Umbilical cord (tissue), 2 donors: ENCODE measurements at places on chromosomes 1 and 21. TPM values are rescaled to one million over a fixed set of nuclear protein-coding genes. Genes with fewer than 3 reads are reported as not detected.

Gene AVPR1B
- 0.72 TPM for total RNA-seq

Gene DENND2C
- total RNA-seq: 10.8 TPM

Gene C1orf185
- total RNA-seq: 1.9 TPM

Gene NBPF26
- total RNA-seq: 34.2 TPM

Gene KPRP
- total RNA-seq: 1.7 TPM

- peak; percentile 42 for DNase-seq
Observed at GRCh38 chr21:28636752-28637691, 355.7 kb downstream of the LTN1 start.

DNA sequence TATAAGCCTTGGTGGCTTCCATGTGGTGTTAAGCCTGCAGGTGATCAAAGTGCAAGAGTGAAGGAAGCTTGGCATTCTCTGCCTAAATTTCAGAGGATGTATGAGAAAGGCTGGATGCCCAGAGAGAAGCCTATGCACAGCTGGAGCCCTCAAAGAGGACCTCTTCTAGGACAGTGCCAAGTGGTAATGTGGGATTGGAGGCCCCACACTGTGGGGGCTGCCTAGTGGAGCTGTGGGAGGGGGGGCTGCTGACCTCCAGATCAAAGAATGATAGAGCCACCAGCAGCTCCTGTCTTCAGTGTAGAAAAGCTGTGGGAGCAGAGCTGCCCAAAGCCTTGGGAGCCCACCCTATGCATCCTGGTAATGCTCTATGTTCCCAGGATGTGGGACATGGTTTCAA is 1512.7 kb upstream of the TPTE start:
- DNase-seq: no peak

DNA sequence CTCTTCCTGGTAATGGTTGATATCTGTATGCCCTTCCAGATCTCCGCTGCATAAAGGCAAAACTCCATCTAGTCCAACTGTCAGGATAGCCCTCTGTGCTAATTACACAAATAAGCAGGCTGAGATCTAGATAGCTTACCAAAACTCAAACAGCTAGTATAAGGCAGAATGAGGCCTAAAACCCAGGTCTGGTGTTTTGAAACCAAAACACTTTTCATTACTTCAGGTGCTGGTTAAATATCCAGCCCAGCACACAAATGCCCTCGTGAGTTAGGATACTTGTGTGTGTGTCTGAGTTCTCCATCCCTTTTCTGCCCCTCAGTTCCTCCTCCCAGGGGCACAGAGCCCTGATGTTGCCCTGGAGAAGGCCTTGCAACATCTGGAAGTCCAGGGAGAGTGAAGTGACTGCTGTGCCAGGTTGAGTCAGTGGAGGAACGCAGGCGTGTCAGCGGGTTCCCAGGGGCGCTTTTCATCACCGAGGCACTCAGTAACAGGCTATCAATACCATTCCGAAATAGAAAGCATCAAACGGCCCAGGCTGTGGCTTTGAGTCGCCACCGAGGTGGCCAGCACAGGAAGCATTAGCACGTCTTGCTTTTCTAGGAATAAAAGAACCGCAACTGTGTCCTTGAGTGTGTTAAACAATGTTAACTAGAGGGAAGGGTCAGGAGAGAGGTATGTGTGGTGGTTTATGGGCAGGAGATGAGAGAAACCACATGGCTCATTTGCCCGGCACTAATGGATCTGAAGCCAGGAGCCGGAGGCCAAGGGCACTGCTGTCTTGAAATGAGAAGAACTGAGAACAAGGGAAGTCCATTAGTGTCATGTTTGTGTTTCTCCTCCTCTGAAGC is 90.7 kb upstream of the WLS start:
- DNase-seq: peak; percentile 35

DNA sequence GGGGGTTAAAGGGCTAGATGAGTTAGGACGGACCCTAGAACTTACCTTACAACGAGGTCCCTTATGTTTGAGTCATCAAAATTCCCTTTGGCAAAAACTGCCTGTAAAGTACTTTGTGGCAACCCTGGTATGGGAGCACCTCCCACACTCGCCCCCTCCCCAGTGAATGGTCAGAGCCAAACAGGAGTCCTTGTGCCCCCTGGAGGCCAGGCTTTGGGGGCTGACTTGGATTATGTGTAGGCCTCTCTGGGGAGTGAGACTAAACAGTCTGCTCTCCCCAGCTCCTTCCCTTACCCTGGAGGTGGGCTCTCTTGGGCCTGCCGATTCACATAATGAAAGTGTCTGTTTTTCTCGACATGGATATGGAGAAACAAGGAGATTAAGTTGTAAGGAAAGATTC is 81.2 kb downstream of the ADCY10 start:
- no peak for DNase-seq

DNA sequence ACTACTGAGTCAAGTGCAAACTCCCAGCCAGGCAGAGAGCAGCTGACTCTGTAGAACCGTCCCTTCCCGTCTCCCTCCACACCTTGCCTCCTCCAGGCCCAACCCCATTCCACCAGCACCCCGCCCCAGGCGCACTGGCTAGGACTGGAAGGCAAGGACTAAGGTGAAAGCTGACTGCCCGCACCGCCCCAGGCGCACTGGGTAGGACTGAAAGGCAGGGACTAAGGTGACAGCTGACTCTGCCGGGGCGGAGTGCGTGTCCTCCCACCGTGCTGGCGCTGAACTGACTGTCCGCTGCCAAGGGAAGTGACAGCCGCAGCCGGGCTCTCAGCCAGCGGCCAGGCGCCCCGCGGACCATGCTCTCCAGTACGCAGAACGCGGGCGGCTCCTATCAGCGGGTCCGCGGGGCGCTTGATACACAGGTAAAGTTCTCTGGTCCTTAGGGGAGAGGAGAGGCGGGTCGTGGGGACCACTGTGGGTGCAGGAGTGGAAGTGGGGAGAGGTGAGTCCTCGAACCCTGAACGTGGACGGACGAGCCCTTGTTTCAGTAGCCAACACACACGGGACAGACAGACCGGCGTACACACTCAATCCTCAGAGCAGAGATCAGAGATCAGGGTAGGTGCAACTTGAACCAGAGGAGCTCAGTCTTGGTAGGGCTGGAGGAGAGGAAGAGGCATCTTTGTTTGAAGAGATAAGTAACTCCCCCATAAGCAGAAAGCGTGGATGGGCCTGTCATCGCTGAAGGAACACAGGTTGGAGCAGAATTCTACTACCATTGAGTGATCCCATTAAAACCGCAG is 58.0 kb downstream of the RBM11 start:
- DNase-seq: no peak

GRCh38 chr1:219067350-219067712 is 106.3 kb upstream of the LYPLAL1 start:
- no peak for DNase-seq

DNA sequence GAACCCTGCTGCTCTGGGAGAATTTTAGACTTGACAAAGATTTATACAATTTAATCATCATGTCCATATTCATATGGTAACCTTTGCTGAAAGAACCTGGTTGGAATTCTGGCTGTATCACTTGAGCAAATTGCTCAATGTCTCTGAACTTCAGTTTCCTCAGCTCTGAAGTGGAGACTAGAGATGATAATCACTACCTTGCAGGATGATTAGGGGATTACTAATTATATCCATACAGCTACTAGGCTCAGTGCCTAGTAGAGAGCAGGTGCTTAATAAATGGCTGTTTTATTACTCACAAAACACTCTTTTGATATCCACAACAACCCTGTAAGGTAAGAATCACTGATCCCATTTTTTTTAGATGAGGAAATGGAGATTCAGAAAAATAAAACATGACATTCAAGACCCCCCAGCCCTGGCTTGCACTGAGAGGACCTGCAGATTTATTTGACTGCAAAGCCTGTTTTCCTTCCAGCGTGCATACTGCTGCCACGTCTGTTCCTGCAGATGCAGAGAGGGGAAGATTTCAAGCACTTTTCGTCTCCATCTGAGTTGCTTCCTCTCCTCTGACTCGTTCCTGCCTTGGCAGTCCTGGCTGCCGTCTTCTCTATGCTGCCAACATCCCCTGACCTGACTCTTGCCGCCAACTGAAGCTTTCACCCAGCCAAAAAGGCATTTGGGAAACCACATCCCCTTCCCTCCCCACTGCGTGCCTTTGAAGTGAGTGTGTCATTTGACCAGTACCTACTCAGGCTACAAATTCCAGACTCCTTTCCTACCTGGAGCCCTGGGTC is 203.0 kb downstream of the PLPP3 start:
- peak; percentile 78 for DNase-seq

DNA sequence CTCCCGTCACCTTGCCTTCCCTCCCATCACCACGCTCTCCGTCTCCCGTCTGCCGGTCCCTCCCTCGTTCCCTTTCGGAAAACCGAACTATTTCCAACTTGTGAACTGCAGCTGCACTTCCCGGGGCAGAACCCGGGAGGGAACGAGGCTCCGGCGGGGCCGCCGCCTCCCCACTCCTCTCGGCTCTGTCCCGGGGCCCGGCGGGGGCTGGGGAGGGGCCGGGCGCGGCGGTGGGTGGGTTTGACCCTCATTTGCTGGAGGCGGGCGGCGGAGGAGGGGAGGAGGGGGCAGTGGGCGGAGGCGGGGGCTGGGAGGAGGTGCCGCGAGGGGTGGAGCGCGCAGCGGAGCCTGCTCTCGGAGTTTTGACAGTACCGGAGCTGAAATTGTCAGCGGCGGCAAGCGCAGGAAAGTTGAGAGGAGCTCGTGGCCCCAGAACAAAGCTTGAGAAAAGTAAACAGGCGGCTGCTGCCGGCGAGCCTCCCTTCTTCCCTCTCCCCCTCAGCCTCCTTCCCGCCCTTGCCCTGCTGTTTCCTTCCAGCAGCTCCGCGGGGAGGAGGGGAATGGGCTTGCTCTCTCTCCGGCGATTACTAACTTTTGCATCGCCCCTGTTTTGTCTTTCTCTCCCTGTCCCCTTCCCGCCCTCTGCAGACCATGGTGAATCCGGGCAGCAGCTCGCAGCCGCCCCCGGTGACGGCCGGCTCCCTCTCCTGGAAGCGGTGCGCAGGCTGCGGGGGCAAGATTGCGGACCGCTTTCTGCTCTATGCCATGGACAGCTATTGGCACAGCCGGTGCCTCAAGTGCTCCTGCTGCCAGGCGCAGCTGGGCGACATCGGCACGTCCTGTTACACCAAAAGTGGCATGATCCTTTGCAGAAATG is 2.9 kb downstream of the LMO4 start:
- DNase-seq: peak; percentile 89

GRCh38 chr1:206636671-206637070 is 1.3 kb downstream of the DYRK3 start:
- DNase-seq: peak; percentile 24
